ENCODE measurements at places on chromosomes 6 and 20.
A peak's percentile ranks its signal among the peaks of the same experiment; 100 is the strongest.

- no peak for DNase-seq
These were observed 45.3 kb upstream of the RIN2 start for GRCh38 chr20:19712721-19713260.

- no peak for DNase-seq
These were observed 368.5 kb downstream of the DOK5 start for GRCh38 chr20:54843865-54844264.

- DNase-seq: no peak
These were observed 33.9 kb upstream of the ZBTB24 start for GRCh38 chr6:109516929-109517328.

DNA sequence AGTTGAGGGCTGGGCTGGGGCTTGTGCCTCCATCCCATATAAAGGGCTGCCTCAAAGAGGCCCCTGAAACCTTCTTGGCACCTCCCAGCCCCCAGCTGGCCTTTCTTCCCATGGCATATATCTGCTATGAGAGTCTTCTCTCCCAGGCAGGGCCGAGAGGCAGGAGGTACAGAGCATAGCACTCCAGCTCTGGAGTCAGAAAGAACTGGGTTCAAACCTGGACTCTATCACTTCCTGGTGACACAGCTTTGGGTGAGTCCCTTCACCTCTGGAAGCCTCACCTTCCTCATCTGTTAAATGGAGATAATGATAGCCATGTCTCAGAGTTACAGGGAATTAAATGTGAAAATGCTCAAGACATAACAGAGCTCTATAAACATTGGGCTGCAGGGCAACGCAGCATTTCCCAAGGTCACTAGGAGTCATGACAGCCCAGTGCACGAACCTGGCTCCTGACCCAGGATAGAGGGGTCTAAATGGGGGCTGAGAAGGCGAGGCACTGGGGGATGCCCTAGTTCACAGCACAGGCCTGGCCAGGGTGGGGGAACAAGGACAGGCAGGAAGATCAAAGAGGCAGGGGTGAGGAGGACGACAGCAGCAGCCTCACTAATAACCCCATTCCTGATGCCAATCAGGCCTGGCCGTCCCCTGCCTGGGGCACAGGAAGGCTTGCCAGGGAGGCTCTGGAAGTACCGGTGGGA is 1.9 kb downstream of the FAM83C start:
- DNase-seq: no peak

DNA sequence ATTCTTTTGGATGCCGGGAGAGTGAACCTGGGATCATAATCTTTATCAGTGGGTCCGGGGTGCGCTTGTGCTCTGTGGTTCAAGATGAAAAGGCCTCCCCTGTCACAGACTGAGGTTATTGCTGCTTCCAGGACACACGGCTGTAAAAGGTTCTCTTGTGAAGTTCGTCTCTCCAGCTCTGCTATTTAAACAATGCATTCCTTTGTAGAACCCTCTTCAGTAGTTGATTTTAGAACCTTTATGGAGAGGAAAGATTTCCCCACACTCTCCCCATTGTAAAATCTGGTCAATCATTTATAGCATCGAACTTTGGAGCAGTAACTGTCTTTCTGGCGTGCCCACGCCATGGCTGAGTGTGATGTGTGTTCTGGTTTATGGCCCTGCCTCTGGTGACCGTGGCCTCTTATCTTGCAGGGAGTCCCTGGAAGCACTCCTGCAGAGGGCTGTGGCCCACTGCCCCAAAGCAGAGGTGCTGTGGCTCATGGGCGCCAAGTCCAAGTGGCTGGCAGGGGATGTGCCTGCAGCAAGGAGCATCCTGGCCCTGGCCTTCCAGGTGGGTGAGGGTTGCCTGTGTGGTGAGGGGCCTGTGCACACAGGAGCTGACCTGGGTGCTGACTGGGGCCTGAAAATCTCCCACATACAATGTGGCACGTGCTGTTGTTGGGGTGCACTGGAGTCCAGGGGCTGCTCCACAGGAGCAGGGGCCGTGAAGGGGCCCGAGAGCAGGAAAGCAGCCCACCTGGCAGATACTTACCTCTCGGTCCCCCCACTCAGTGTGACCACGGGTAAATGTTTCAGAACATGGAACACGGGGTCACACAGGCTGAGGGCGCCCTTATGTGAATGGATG is 11.6 kb upstream of the C20orf204 start:
- DNase-seq: no peak

GRCh38 chr6:69138893-69139494 is 503.9 kb downstream of the ADGRB3 start:
- DNase-seq: no peak

DNA sequence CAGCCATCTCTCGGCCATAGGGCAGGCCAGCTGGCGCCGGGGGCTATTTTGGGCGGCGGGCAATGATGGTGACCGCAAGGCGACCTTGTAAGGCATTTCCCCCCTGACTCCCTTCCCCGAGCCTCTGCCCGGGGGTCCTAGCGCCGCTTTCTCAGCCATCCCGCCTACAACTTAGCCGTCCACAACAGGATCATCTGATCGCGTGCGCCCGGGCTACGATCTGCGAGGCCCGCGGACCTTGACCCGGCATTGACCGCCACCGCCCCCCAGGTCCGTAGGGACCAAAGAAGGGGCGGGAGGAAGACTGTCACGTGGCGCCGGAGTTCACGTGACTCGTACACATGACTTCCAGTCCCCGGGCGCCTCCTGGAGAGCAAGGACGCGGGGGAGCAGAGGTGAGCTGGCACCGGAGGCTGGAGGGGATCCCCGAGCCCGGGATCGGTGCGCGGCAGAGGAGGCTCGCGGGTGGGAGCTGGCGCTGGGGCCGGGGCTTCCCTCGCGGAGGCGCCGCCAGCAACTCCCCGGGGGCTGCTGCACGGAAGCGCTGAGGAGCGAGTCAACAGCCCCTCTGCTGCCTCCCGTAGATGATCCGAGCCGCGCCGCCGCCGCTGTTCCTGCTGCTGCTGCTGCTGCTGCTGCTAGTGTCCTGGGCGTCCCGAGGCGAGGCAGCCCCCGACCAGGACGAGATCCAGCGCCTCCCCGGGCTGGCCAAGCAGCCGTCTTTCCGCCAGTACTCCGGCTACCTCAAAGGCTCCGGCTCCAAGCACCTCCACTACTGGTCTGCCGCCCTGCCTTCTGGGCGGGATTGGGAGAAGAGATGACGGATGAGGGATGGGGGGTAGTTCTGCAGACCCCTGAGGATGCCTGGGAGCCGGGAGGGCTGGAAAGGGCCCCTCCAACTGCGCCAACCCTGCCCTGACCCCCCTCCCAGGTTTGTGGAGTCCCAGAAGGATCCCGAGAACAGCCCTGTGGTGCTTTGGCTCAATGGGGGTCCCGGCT is at the start of the genes CTSA and NEURL2:
CTSA (plus strand) TSS at position 351 of the 999 bp plus-strand sequence; CDS start at position 585, 234 bp downstream.
NEURL2 (minus strand) TSS at position 224 of the 999 bp plus-strand sequence; CDS start at position 7, 217 bp downstream.
- DNase-seq: peak; percentile 85

GRCh38 chr6:11921017-11921438 is 91.1 kb upstream of the HIVEP1 start:
- DNase-seq: no peak

DNA sequence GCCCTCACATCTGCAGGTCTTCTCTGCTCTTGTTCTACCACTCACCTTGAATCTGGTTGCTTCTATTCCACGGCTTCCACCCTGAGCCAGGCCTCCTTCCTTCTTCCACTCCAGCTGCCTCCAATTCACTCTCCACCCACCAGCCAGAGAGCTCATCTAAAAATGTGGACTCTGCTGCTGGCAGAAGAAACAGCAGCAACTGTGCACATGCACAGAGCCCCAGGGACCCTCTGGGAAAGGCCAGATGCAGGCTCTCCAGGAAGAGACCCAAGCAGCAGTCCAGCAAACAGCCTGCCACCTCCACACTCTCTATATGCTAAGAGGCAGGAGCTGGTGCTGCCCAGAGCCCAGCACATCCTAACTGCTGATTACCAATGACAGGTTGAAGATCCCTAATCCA is 162.6 kb upstream of the TOP1 start:
- DNase-seq: no peak

DNA sequence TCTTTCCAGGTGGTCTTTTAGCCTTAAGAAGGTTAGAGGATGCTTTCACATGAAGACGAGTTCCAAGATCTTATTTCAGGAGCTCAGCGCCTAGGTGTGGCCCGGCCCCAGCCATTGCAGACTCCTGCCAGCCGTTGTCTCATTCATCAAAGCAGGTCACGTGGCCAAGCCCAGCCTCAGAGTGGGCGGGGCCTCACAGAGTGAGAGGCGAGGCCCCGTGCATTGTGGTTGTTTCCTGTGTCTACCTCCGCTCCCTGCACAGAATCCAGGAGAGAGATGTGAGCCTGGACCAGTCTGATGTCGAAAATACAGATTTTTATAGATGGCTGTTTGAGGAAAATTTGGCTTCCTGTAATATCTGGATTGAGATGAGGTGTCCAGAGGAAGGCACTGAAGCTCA is 49.2 kb upstream of the CST5 start:
- DNase-seq: peak; percentile 40

GRCh38 chr6:37433657-37434271 is 743 bp downstream of the CMTR1 start:
- DNase-seq: peak; percentile 47

- no peak for DNase-seq
These were observed 68.0 kb downstream of the CYB5R4 start for GRCh38 chr6:83927470-83927869.

GRCh38 chr6:30763155-30763617 is 18.8 kb upstream of the IER3 start:
- DNase-seq: no peak

- DNase-seq: no peak
These were observed 304.6 kb upstream of the AGPAT4 start for GRCh38 chr6:161578478-161578877.

DNA sequence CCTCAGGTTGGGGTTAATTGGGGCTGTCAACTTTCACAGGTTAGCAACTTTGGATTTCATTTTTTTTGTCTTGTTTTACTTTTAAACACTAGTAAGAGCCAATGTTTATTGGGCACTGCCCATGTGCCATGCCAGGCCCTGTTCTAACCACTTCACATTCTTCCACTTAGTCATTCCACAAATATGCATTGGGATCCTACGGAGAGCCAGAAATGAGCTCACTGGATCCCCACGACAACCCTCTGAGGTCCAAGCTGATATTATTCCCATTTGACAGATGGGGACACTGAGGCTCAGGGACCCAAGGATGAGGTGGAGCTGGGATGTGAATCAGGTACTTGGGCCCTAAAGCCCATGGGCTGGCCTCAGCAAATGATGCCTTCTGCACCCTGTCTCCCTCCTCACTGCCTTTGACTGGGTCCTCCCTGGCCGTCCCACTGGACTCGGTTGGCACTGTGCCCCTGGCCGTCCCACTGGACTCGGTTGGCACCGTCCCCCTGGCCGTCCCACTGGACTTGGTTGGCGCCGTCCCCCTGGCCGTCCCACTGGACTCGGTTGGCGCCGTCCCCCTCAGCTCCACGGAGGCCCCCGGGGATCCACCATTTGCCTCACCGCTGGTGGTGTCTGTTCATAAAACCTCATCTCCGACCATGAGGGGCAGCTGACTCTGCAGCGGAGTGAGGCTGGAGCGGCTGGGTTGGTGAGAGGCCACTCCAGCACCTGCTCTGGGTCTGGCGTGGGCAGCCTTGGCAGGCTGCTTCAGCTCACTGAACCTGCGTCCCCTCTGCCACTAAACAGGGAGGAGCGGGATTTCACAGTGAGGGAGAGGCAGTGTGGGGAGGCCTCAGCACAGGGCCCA is 4.8 kb upstream of the PMEPA1 start:
- DNase-seq: no peak
